ENCODE measurements at places on chromosomes 11 and 22.

DNA sequence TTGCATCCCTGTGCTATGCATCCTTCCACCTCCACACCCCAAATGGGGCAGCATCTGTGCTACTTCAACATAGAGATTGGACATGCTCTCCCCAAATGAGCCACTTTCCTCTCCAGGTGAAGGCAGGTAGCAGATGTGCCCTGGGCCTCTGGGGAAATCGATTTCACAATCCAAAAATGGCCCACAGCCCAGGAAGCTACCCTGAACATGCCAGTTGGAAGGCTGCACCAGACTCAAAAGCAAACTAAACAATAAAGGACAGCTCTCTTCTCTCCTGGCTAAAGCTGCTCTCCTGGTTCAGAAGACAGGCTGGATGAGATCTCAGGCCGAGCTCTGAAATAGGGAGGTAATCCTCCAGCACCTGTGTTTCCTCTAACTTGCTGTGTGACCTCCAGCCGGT is 19.7 kb downstream of the ISX start:
- DNase-seq, result no peak

DNA sequence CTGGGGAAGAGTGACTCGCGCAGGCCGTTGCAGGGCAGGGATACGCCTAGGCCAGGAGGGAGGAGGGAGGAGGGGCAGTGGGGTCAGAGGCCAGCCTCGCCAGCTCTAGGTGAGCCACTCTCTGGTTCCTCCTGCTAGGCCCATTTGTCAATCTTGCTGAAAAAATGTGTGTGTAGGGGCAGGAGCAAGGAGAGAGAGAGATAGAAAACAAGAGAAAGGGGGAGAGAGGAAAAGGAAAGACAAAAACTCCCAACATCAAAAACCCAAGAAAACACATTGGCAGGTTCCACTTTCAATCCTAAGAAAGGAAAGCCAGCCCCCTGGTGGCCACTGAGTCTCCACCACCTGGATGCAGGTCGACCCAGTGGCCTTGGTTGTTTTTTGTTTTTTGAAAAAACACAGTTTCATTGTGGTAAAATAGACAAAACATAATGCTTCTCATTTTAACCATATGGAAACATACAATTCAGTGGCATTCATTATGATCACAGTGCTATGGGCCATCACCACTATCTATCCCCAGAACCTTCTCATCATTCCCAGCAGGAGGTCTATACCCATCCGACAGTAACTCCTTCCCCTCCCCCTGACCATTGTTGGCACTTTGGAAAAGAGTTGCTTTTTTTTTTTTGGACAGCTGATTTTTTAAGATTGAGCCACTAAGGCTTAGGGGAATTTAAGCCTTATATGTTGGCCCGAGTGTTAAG is 10.9 kb downstream of the OMP start:
- no peak for DNase-seq

GRCh38 chr11:62401811-62402210 is 17.0 kb upstream of the SCGB1A1 start:
- DNase-seq, result no peak

DNA sequence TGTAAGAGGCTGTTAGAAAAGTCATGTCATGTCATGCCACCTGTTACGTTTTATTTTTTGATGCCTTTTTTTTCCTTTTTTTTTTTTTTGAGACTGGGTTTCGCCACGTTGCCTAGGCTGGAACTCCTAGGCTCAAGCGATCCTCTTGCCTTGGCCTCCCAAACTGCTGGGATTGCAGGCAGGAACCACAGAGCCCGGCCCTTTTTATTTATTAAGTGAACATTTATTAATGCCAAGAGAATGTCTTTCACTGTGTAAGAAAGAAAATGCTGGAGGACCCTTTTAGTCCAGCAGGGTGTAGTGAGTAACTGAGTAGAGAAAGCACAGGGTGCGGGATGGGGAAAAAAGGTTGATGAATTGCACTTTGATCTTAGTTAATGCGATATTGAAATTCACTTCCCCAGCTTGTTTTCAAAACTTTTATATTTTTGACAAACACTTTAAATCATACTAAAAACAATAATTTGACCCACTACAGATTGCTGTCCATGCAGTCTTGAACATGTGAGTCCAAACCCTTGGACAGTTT is 2.3 kb upstream of the XBP1 start:
- DNase-seq, result no peak

DNA sequence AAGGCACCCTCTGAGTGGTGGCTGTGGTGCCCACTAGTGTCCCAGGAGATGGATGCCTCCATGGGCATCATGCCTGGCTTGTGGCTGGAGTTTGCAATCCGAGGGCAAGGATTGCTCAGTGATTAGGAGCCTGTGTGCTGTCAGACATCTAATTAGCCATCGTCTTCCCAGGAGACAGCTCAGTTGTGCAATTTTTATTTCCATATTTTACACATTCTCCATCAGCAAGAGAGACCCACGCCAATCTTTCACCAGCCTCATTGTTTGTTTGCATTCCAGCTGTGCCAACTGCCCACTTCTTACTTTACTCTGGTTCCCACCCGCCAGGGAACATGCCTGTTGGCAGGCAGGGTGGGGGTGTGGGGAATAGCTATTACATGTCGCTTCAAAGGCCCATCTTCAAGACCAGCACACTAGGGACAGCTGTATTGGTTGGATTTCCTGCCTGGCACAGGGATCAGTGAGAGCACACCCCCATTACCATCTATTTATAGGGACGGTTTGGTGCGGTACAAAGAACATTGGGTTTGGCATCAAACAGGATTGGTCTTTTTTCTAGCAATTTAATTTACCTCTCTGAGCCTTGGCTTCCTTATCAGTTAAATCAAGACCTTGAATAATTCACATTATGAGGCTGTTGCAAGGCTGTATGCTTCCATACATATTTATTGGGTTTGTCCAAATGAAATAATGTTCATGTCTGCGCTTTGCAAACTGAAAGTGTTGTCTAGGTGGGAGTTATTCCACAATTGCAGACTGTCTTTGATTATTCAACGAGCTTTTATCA is 80.7 kb upstream of the NAV2 start:
- DNase-seq, result no peak

GRCh38 chr11:112024773-112025678 is at the start of gene DLAT:
DLAT (plus strand) TSS chr11:112025408; CDS start chr11:112025473, 65 bp downstream.
- peak; percentile 60 for DNase-seq

DNA sequence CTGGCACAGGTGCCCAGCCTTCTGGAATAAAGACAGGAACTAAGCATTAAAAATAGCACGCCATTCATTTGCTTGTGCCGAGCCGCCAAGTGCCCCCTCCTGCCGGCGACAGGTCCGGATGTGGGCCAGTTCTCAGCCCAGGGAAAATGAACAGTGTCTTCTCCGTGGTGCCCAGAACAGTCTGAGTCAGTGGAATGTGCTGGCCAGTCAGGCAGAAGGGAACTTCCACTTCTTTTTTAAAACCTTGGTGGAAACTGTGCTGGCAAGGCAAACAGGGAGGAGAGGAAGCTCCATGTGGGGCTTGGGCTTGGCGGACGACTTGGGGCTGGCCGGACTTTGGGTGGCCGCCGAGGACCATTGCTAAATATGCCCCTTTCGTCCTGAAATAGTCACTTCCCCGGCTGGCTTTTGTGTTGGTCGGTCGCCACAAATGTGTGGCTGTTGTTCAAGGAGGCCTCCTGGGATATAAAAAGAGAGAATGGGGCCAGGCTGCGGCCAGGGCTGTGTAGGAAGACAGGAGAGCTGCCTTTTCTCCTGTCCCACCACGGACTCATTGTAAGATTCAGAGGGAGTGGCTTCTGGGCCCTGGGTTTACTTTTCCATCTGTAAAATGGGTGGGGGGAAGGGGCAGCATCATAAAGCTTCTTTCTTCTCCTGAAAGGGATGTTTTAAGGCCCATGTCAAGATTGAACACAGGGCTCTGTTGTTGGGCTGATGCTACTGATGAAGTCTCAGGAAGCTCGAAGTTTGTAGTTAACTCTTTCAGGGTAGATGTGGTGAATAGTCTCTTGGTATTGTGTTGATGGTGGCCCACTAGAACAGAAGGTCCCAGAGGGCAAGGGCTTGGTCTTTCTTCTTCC is 101.0 kb downstream of the PTPRJ start:
- no peak for DNase-seq

- no peak for DNase-seq
These were observed 49.6 kb downstream of the PDE2A start for GRCh38 chr11:72624496-72625201.

DNA sequence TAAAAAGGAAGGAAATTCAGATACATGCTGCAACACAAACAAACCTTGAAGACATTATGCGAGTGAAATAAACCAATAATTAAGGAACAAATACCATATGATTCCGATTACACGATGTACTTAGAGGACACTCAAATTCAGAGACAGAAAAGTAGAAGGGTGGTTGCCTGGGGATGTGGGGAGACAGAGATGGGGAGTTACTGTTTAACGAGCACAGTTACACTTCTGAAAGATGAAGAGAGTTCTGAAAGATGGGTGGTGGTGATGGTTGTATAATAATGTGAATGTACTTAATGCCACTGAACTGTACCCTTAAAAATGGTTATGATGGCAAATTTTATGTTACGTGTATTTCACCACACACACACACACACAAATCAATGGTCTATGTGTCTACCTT is 14.7 kb downstream of the ZBTB44 start:
- no peak for DNase-seq

DNA sequence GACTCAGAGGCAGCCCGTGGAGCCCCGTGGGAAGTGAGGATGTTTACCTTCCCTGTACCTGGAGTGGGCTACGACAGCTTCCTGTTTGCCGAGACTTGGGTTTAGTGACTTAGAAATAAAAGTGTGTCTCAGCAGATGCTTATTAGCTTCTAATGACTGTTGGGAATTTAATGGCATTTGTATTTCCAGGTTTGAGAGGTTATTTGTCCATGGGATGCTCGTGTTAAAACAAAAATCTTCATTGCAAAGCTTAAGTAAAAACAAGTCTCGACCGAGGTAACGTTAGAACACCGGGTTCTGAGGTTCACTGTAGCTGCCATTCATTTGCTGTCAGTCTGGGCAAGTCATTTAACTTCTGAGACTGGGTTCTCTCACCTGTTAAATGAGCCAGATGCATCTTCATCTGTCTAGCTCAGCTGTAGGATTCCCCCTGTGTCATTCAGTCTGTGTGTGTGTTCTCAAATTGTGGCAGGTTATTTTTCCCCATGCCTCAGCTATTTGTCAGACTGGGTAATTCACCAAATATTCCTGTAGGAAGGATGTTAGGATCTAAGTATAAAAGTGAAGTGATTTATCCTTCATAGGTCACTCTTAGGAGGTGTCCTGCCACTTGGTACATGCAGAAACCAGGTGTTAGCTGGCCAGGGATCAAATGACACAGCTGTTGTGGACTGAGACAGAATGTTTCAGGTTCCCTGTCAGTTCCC is 791 bp downstream of the EI24 start:
- DNase-seq, result no peak

DNA sequence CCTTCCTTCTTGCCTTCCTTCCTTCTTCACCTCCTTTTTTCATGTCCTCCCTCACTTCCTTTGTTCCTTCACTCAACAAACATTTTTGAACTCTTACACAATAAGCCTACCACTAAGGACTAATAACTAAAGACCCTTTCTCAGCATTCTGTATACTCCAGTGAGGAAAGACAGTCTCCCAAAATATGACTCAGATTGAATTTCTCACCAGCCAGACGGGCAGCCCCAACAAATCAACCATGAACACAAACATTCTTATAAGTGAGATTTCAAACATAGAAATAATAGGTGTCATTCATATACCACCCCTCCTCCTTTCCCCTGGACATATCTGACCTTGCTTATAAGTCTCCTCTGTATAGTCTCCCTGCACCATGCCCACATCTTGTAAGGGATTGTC is 1079.7 kb downstream of the OPCML start:
- no peak for DNase-seq

- no peak for DNase-seq
These were observed 23.0 kb downstream of the CCDC15 start for GRCh38 chr11:124977006-124977405.

DNA sequence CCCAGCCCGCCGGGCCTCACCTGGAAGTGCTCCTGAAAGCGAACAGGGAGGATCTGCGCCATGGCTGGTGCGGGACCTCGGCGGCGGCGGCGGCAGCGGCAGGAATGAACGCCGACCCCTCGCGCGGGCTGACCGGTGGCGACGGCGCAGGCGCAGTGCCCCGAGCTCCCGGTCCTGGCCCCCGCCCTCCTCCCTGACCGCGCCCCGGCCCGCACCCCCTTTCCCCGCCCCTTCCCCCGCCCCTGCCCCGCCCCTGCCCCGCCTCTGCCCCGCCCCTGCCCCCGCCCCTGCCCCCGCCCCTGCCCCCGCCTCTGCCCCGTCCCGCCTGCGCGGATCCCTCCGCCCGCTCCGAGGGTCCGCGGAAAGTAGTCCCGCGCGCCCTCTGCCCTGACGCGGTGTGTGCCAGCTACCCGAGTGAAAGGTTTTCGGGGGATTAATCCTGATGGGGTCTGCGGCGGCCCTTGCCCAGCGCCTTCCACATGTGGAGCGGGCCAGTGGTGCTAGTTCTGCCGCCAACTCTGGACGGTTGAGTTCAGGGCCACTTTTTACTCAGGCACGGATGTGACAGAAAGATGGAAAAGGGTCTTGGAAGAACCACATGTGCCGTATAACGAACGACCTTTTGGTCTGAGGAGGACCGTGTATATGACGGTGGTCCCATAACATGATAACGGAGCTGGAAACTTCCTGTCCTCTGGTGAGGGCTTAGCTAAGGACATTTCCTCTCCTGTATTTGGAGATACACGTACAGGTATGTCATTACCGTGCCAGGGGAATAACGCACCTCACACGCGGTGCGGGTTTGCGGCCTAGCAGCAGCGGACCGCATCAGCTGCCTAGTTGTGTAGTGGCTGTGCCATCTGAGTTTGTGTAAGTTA is at the start of gene CLTCL1:
TSS of gene CLTCL1 (minus strand) at position 140 of the 878 bp plus-strand sequence. CDS start at position 62, 78 bp downstream.
- peak; percentile 47 for DNase-seq

Data from stimulated activated CD8-positive, alpha-beta memory T cell treated with anti-CD3 and anti-CD28 coated beads, Interleukin-15, amount 100 ng/mL, for 24 hours (primary cell).